ENCODE measurements at places on chromosomes 5 and 9. TPM values are rescaled to one million over a fixed set of nuclear protein-coding genes. Genes with fewer than 3 reads are reported as not detected.

GRCh38 chr5:132369474-132370180 is at the start of gene SLC22A5:
TSS of gene SLC22A5 (plus strand) at chr5:132369710. CDS start at chr5:132369973, 263 bp downstream.
- peak; percentile 88 for DNase-seq
- peak within 1 kb of the TSS; percentile 73 for H3K27ac ChIP-seq
- no peaks in the 10 kb centered on the region for H3K36me3 ChIP-seq
- H3K27me3 ChIP-seq: no peaks in the 10 kb centered on the region
- peaks cover 15% of the 10 kb centered on the region for H3K4me1 ChIP-seq

DNA sequence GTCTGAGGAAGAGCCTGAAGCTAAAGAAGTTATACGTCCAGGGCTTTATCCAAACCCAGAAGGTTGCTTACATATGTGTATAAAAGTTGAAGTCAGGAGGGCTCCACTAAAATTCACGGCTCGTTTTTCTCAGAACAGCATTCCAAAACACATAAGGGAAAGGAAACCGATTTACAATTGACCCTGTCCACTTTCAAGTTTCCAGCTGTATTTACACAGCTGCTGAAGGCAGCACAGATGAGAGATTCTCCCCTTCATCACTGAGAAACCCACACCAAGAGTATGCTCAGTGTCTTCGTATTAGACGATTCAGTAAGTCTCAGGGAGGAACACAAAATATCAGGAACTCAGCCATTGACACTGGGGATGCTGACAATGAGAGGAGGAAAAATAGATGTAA is 5.9 kb upstream of the NREP start:
- no peak for DNase-seq
- no peaks in the 10 kb centered on the region for H3K36me3 ChIP-seq
- H3K4me3 ChIP-seq: no peak overlapping the region
- peaks cover 7% of the 10 kb centered on the region for H3K4me1 ChIP-seq

The NRARP gene
- 11.5 TPM for total RNA-seq

The ATP10B gene
- not detected for total RNA-seq

The ENHO gene
- not detected for total RNA-seq

DNA sequence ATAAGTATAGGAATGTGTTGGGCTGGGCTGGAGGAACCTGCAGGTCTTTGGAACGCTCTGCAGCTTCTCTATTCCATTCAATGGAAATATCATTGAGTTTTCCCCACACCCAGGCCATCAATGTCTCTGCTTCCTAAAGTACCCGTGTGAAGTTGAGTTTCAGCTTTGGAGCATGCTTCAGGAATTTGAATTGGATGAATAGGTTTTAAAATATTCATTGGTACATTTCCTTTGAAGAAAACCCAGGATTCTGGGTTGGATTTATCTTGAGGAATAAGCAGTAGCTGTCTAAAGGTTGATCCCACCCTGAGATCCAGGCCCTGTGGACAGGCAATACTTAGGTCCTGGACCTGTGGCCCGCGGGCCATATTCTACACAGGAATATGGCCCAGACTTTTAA is 37.3 kb downstream of the INSYN2B start:
- no peaks in the 10 kb centered on the region for H3K4me1 ChIP-seq
- no peak overlapping the region for H3K4me3 ChIP-seq
- H3K27ac ChIP-seq: no peak overlapping the region

The PCDHAC1 gene
- not detected for total RNA-seq

GRCh38 chr9:126721564-126721981 is 83.3 kb upstream of the ZBTB43 start:
- peak overlapping the region; percentile 97 for H3K27ac ChIP-seq
- peaks cover 38% of the 10 kb centered on the region for H3K4me1 ChIP-seq
- H3K27me3 ChIP-seq: no peaks in the 10 kb centered on the region
- H3K36me3 ChIP-seq: no peaks in the 10 kb centered on the region

GRCh38 chr5:104265531-104266140 is 703.0 kb upstream of the NUDT12 start:
- no peak overlapping the region for H3K27ac ChIP-seq
- no peaks in the 10 kb centered on the region for H3K4me1 ChIP-seq
- DNase-seq: no peak
- no peaks in the 10 kb centered on the region for H3K27me3 ChIP-seq
